ENCODE measurements at places on chromosomes 13 and 19.
A peak's percentile ranks its signal among the peaks of the same experiment; 100 is the strongest.

GRCh38 chr13:23730251-23730650, 158.9 kb downstream of the MIPEP start:
- no peak for DNase-seq

DNA sequence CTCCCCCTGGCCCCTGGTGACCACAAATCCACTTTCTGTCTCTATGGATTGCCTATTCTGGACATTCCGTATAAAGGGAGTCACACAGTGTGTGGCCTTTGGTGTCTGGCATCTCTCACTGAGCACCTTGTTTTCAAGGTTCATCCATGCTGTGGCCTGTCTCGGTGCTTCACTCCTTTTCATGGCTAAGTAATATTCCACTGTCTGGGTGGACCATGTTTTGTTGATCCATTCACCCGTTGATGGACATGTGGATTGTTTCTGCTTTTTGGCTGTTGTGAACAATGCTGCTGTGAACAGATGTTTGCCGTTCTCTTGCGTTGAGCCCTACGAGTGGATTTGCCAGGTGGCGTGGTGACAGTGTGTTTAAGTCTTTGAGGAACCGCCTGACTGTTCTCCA, 10.6 kb downstream of the EVI5L start:
- no peak for DNase-seq

DNA sequence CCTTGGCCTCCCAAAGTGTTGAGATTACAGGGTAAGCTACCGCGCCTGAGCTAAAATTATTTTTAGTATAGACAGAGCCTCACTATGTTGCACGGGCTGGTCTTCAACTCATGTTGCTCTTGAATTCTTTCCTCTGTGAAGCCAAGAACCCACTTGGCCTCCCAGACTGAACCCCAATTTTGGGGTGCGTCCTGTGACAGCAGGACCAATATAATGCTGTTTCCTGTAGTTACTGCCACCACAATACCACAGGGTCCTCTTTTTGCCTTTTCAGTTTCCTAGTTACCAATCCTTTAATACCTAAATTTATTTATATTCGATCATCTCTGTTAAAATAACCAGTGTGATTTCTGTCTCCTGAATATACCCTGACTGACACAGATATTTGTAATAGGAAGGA, 32.9 kb downstream of the TSKS start:
- DNase-seq, result no peak

DNA sequence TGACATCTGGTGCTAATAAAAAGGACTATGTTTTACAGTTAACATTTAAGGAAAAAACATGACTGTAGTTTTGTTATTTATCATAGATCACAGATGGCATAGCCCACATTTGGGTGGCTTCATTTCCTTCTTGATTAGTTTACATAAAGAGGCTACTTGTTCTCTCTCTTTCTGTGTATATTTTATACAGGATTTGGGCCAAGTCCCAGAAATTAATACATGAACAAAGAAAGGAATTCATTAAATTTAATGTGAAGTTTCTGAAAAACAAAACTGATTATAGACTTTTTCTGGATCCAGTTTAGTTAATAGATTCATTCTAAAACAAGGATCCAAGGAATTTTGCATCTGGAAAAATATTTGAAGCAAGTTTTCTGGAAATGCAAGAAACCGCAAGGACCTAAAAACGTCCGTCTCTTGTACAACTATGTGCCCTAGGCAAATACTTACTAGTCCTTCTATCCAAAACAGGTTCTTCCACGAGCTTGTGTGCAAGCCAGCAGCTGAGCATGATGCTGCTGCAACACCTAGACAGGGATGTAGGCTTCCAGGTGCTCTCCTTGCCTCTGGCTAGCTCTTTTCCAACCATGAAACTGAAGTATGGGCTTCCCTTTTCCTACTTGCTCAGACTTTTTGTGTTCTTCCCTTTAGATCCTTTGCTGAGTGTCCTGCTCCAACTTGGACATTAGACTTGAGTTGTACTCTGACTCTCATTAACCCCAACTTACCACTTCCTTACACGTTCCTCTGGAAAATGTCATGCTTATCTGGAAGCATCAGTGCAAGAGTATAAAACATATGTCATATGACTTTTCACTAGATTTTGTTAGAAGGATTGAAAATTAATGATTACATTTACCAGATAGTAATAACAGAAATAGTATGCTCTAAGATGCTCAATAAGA, 161.5 kb upstream of the STARD13 start:
- DNase-seq, result no peak

- DNase-seq, result no peak
Measured at GRCh38 chr13:29857085-29857484, 6.7 kb upstream of the UBL3 start.

DNA sequence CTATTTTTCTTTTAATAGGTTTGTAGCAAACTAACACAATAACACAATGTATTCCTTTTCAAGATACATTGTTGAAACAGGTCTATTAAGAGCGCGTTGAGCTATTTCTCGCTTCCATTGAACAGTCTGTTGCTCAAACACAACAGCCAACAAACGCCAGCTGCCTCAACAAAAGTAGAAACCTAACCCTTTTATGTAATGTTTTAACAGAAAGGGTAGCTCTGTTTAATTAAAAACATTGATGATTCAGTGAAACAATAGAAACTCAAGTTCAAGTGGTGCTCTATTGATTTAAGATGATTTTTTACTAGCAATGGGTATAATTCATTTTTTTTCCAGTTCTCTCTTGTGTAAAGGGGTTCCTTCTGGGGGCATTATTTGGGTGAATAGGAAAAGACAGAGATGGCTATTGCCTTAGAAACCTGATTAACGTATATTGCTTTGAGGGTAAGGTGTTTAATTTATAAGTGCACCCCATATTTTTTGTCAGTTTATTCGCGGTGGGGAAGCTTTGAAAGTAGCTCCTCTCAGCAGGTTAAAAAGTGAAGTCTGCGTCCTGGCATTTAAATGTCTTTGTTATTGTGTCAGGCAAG, 14.9 kb downstream of the ZIC2 start:
- no peak for DNase-seq

DNA sequence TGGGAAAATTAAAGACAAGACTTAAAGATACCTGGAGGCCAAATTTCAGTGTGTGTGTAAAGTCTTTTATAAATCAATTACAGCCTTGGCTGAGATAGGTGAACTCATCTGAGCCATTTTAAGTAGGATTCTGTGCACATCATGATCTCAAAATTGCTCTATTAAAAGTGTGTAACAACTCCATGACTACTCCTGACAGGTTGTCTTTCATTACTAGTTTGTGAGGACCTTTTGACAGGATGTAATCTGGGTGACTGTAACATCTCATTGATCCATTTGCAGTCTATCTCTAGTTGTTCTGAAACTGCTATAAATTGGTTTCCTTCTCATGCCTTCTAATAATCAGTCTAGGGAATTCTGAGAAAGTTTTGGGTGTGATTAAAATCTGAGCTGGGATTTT, 753.3 kb downstream of the SLITRK5 start:
- no peak for DNase-seq

GRCh38 chr13:95573221-95573620, 20.7 kb downstream of the CLDN10 start:
- no peak for DNase-seq

- no peak for DNase-seq
Measured at GRCh38 chr19:17385878-17386611, 8.0 kb downstream of the CCDC194 start.

DNA sequence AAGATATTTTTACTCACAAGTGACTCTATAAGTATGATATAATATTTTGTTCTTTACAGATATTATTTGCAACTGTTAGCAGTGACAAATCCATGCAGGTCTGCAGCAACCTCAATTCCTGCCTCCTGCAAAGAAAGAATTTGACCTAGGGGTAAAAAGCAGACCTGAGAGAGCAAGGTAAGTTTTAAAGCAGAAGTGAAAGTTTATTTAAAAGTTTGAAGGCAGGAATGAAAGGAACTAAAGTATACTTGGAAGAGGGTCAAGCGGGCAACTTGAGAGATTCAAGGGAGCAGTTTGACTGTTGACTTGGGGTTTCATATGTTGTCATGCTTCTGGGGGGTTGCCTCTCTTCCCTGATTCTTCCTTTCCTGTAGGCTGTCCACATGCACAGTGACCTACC, 520.1 kb upstream of the PCDH20 start:
- no peak for DNase-seq

DNA sequence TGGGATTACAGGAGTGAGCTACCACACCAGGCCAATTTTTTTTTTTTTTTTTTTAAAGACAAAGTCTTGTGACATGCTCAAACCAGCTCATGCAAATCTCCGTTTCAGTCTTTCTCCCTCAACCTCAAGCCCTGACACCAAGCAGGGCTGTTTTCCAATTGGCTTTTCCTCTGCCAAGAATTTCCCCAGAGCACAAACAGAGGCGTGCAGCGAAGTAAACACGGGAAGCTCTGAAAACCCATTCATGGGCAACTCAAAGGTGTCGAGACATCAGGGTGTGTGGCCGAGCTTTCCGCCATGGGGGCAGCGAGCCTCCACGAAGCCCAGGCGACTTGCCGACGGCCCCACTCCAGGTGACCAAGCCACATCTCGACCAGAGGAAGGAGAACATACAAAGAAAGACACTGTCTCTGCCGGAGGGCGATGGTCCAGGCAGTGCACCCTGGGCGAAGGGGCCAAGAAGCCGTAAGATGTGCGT, 70.0 kb downstream of the INSR start:
- peak; percentile 63 for DNase-seq

DNA sequence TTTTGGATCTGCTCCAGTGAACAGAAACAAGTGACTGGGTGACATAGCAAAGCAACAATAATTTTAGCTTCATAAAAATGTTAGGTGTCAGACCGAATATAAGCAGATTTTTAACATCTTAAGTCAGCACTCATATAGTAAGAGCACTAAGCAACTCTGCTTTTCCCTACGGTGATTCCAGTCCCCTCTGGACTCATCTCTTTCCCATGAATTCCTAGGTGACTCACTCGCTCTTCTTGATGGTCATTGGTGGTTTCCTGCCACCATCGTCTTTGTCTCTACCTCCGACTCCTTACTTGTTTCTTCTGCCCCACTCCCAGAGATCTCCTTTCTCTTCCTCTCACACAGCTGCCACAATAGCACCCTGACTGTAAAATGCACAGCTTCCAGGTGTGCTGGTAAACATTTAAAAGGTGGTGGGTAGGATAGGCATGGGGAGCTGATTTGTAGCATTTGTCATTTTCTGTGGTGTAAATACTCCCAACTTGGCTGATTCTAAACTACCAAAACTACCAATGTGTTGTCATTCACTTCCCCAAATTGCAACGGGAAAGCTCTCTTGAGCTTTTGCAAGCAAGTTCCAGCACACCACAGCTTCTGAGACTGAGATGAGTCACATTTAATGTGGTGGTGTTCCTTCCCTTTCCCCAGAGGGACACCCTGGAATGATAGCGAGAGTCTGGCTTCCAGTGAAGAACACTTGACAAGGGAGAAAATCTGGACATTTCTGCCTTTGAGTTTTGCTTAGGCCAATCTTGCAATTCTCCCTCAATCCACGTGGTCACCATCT, 42.8 kb upstream of the CLDN10 start:
- no peak for DNase-seq

- DNase-seq, result no peak
Measured at GRCh38 chr13:29497137-29497654, 98.3 kb downstream of the SLC7A1 start.

GRCh38 chr19:10113964-10114650, 2.6 kb downstream of the P2RY11 start:
- no peak for DNase-seq

- DNase-seq, result no peak
Measured at GRCh38 chr13:106234636-106235035, 300.8 kb downstream of the EFNB2 start.

GRCh38 chr19:49872245-49873128, 4.7 kb downstream of the AKT1S1 start:
- DNase-seq, result no peak

GRCh38 chr13:42559057-42559456, 14.9 kb upstream of the TNFSF11 start:
- DNase-seq, result no peak

DNA sequence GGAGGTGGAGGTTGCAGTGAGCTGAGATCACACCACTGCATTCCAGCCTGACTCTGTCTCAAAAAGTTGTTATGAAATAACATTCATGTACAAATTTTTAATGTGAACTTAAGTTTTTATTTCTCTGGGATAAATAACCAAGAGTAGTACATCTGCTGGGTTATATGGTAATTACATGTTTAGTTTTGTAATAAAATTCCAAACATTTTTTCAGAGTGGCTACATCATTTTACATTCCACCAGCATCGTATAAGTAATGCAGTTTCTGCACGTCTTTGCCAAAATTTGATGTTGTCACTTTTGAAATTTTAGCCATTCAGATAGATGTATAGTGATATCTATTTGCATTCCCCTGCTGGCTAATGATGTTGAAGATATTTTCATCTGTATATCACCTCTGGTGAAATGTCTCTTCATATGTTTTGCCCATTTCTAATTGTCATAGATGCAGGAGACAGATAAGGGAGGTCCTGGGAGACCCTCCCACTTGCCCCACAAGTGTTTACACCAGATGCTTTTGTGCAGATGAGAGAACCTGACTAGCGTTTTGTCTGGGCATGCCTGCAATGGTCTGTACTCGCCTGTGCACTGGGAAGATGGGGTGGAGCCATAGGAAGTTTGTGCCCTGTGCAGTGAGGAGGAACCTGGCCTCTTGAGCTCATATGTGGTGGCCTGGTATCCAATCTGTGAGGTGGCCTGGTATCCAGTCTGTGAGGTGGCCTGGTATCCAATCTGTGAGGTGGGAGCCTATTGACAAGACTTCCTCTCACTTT, 12.7 kb upstream of the KBTBD6 start:
- DNase-seq, result no peak

DNA sequence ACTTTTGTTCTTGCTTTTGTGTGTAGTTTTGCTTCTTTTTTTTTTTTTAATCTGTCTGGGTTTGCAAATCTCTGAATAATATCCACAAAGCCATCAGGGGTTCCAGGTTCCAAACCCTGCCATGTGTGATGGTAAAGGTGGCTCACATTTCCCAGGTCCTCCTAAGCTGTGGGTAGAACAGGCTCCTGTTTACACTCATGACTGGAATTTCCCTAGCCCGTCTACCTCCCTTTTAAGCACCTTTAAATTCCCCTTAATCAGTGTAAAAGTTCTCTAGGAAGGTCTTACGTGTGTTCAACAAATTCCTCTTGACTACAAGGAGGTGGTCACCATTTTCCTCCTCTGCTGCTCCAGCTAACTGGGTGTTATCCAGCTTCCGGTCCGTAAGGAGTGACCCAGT, 62.8 kb downstream of the EFNB2 start:
- DNase-seq, result no peak

DNA sequence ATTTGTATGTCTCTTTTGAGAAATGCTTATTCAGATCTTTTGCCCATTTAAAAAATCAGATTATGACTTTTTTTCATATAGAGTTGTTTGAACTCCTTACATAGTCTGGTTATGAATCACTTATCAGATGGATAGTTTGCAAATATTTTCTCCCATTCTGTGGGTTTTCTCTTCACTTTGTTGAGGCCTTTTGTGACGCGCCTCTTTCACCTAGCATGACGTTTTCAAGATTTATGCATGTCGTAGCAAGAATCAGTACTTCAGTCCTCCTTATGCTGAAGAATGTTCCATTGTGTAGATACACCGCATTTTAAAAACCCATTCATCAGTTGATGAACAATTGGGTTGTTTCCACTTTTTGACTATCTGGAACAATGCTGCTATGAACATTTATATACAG, 13.4 kb downstream of the PABPC3 start:
- DNase-seq, result no peak
